Foreskin keratinocyte (primary cell): ENCODE measurements at places on chromosomes 12 and 14.
A peak's percentile ranks its signal among the peaks of the same experiment; 100 is the strongest.

DNA sequence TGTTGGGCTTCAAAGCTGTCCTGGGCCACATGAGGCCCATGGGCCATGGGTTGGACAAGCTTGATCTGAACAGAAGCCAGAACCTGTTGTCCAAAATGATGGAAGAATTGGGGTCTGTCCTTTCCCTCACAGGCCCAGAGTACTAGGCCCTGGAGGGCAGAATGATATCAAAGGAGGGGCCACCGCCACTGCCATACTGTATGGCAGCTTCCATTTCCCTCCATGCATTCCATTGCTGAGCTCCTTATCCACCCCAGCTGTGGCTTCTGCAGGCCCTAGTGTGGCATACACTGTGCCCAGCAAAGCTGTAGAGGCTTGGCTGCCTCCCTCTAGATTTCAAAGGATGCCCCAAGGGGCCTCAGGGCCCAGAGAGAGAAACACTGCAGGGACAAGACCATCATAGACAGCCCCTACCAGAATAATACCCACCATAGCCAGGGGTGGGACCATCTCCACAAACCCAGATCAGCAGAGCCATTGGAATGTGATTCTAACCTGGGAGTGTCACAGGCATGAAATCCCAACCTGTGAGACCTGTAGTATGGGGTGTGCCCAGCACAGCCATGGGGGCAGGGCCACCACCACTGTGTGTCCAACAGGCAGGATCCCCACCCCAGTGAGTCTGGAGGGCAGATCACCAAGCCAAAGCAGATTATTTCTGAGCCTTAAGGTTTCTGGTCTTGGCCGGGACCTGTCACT is 61.4 kb upstream of the BEGAIN start:
- DNase-seq: no peak

DNA sequence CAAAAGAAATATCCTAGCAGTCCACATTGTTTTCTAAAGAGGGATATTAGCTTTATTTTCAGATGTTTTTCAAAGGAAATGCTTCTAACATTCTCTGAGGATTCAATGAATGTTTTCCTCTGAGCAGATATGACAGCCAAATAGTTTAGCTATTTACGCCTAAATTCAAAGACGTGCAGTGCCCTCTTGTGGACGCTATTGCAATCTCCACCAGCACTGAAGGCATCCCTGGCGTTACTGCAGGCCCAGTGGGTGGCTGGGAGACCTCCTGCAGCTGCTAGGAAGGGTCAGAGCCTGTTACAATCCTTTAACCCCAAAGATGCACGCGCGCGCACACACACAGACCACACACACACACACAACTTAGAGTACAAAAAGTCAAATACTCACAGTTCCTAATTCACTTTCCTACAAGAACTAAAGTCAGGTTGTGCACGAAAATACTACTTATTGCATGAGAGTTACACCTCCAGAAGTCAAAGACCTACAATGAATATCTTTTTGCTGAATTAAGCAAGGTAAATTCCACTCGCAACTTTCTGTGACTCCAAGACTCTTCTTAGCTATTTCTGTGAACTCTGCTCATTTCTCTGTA is 589.3 kb upstream of the TMEM132C start:
- peak; percentile 26 for DNase-seq

DNA sequence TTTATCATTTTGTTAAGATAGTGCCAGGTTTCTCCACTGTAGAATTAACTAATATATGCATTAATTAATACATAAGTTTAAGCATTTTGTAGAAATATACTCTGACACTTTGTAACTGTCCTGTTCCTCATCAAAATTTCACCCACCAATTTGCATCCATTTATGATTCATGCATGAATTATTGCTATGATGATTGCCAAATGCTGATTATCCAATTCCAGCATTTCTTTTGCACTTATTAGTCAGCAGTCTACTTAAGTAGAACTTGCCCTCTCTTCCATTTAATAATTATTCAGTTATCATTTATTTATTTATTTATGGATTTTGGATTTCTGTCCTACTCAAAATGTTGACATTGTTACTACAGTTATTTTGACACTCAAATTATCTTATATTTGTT is 72.2 kb downstream of the SLC6A15 start:
- DNase-seq: no peak

DNA sequence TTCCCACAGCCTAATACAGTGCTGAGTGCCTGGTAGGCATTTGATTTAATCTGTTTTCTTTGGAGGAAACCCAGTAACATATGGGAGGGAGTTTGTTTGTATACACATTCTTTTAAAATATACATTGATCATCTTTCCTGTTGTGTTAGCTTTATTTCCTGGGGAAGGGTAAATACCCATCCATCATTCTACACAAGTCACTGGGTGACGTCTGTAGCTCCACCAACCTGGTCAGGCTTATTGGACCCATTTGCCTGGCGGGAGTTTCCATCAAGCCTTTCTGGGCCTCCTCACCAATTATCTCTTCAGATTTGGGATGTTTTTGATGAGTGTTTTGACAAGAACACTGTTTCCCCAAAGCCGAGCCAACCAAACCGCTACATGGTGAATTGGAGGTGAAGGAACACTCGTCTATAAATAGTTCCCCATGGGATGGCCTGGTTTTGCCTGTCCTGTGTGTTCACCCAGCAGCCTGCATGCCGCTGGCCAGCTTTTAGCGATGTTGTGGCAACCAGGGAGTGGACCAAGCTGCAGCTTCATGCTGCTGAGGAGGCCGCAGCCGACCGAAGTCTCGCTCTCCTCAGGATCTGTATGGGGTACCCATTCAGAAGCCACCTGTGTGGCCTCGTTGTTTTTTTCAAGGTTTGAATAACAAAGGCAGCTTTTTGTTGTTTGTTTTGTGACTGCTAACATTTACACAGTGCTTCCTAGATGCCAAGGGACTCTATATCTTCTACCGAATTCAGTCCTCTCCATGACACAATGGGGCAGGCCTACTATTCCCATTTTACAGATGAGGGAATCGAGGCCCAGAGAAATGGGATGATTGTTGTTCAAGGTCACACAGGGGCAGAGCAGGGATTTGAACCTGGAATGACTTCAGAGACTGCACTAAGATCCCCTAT is 22.6 kb downstream of the PLXNC1 start:
- DNase-seq: no peak

- peak; percentile 28 for DNase-seq
These were observed 1009.5 kb upstream of the TMEM132C start for GRCh38 chr12:127257366-127257935.

GRCh38 chr14:93375673-93376156 is 28.7 kb downstream of the COX8C start:
- no peak for DNase-seq
